Endothelial cell of umbilical vein (primary cell): ENCODE measurements at places on chromosomes 11 and 22. TPM values are rescaled to one million over a fixed set of nuclear protein-coding genes. Genes with fewer than 3 reads are reported as not detected.

DNA sequence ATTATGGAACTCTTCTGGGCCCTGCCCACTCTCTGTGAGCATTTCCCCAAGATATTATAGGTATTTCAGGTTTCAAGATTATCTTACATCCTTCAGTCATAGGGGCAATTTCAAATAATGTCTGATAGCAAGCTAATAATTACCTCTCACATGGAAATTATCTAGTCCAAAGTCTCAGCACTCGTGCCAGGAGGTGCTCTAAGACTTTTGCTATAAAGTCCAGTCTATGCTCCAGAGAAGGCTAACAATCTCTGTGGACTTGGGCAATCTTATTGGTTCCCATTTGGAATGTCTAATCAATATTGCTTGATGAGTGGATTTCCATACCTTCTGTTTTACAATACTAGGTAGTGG, 5.4 kb downstream of the TREH start:
- DNase-seq, result no peak

DNA sequence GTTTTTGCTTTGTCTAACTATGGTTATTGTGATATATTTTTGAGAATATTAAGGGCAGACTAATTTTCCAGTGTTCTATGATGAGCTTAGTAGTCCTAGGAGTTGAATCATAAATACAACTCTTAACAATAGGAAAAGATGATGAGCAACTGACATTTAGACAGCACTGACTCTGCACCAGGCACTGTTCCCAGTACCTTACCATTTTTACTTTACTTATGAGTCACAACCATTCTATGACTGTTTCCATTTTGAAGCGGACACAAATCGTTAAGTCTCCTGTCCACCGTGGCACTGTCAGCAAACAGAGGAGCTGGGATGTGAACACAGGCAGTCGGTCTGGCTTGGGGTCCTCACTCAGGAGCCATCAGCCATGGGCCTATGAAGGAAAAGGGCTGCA, 3.4 kb upstream of the SCGB2A2 start:
- DNase-seq, result peak; percentile 67

GRCh38 chr11:82790723-82791484, 57.2 kb upstream of the FAM181B start:
- DNase-seq, result peak; percentile 45

- DNase-seq, result no peak
Measured at GRCh38 chr11:57729479-57729878, 11.8 kb upstream of the SELENOH start.

TRPC6 gene
- polyA plus RNA-seq, result 0.08 TPM in 1 of 2 replicates, not detected in the other

EHD1 gene
- polyA plus RNA-seq, result 136 and 140 TPM in 2 replicates

DNA sequence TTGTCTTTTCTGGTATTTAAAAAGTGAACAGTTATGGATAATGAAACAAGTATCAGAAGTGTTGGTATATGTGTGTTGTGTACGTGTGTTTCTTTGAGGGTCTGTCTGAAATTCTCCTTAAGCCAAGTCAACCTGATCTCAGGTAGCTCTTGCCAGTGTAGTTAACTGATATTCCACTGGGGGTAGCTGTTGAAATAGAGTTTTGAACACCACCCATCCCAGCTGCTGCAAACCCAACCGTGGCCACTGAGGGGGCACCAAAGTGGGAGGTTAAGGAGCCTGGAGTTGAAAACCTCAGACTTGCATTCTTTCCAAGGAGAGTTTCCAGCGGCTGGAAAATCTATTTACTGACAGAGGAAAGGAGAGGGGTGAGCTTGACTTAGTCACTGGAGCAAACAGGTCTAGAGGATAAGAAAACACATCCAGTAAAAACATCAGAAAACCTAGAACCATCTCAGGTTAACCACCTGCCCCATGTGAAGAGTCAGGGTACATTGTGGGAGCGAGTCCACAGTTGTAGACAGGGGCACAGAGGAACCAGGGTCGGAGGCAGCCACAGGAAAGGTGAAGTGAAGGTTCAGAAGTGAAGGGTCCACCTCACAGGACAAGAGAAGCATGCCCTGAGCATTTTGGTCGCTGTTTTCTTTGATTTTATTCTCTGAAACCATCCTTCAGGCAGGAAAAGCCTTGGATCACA, 8.8 kb upstream of the CUL5 start:
- DNase-seq, result peak; percentile 61

GRCh38 chr11:86550757-86551156, 121.7 kb downstream of the ME3 start:
- DNase-seq, result no peak

DNA sequence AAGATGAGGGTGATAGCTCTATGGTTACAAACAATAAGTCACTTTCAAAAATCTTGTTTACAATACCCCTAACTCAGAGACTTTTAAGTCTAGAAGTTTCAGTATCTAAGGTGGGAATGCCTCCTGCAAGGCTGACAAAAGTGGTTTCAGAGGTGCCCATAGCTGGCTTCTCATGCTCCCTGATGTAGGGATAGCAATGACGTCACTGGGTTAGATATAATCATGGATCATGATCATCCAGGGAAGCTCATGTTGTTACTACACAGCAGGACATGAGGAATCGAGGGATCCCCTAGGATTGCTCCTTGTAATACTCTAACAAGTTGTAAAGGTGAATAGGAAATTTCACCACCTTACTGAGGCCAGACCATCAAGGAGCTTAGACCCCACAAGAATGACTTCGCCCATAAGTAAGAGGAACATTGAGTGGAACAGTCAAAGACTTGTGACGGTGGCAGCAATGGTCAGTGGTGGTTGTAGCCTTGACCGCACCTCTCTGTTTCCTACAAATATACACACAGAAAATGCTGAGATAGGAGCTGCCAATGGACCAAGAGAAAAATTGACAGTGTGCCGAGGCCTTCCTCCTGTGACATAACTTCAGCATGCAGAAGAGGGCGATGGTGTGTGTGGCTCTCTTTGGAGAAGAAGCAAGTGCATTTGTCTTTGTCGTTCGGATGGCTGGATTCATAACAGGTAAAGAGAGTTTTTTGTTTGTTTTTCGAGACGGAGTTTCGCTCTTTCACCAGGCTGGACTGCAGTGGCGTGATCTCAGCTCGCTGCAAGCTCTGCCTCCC, 15.6 kb downstream of the APOL4 start:
- DNase-seq, result no peak

- DNase-seq, result no peak
Measured at GRCh38 chr22:36678477-36678876, 25.1 kb downstream of the CACNG2 start.

ZNF280B gene
- 1.4 and 1.5 TPM in 2 replicates for polyA plus RNA-seq

- DNase-seq, result no peak
Measured at GRCh38 chr11:10844356-10844755, 13.5 kb downstream of the ZBED5 start.

DNA sequence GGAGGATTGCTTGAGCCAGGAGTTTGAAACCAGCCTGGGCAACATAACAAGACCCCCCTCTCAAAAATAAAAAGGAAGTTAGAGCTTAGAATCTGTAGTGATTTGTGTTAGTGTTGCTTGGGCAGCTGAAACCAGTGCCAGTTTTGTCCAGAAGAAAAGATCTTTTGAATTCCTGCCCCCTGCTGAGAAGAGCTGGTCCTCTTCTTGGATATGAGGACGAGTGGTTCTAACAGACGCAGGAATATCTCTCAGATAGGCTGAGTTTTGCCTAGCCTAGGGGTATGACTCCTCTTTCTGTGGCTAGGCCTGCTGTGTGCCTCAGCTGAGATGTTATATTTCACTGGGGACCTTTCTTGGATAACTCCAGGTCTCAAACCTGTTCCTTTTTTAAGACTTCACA, 102.8 kb downstream of the STIM1 start:
- no peak for DNase-seq

HBE1 gene
- polyA plus RNA-seq, result 0.32 and 0.37 TPM in 2 replicates

GRCh38 chr11:122808478-122808869, 29.8 kb upstream of the CRTAM start:
- peak; percentile 42 for DNase-seq

DNA sequence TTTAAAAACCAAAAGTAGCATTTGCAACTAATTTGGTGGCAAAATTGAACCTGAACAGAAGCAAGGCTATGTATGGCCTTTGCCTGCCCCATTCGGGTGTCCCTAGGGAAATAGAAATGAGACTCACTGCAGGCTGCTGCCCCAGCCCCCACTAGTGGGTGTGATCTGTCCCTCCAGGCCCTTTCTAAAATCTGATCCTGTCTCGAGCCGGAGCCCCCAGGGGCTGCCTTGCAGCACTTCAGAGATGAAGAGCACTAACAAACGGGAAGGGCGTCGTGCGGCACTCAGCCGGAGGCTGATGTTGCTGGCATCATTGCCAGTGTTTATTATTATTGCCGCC, 43.2 kb downstream of the CD82 start:
- DNase-seq, result no peak

GRCh38 chr11:63993993-63994392, 7.8 kb downstream of the OTUB1 start:
- DNase-seq, result no peak

DNA sequence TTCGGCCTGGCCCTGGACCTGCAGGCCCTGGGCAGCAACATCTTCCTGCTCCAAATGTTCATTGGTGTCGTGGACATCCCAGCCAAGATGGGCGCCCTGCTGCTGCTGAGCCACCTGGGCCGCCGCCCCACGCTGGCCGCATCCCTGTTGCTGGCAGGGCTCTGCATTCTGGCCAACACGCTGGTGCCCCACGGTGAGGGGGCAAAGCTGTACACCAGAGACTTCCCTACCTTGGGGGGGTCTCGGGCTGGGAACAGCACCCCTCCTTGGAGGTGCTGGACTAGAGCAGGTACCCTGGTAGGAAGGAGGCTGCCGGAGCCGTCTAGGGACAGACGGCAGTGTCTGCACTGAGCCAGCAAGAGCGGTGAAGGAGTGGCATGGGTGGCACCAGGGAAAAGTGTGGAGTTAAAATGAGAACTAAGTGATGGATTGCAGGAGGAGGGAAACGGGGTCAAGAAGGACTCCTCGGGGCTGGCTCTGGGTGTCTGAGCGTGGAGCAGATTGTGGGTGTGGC, 8.7 kb downstream of the SLC22A12 start:
- DNase-seq, result no peak

DNA sequence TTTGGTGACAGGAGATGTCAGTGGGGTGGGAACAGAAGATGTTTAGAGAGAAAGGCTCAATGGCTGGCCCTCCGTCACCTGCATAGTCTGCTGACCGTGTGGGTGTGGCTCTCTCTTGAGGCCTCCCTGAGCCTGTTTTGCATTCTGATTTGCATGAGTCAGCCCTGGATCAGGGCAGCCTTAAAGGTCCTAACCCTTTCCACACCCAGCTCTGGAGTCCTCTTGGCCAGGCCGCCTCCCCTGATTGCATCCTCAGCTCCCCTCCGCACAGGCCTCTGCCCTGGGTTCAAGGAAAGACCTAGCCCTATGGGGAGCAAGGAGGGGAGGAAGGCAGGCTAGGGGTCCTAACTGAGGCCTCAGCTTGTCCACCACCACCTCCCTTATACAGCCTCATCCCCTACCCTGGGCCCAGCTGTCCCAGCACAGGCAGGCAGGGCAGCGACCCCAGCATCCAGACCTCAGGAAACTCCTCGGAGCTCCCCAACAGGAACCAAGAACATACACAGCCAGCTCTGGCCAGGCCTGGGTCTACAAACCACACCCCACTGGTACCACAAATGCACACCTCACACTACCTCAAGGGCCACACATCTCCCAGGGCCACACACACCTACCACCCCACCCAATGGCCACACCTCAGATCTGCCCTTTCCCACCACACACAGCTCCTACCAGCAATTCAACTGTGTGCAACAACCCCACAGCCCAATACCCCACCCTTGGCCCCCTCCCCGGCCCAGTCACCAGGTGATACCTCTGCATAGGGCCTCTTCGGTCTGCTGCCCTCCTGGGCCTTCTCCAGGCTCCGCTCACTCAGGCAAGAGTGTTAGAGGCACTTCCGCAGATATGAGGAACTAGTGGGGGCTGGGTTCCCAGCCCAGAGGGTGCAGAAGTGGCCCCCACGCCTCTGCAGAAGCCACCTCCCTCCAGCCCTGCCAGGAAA, 13.7 kb downstream of the ARAP1 start:
- no peak for DNase-seq
